ENCODE measurements at places on chromosomes 11 and 22.
A peak's percentile ranks its signal among the peaks of the same experiment; 100 is the strongest.

- no peak for DNase-seq
These were observed 986.5 kb downstream of the TBC1D22A start for GRCh38 chr22:47748957-47749356.

DNA sequence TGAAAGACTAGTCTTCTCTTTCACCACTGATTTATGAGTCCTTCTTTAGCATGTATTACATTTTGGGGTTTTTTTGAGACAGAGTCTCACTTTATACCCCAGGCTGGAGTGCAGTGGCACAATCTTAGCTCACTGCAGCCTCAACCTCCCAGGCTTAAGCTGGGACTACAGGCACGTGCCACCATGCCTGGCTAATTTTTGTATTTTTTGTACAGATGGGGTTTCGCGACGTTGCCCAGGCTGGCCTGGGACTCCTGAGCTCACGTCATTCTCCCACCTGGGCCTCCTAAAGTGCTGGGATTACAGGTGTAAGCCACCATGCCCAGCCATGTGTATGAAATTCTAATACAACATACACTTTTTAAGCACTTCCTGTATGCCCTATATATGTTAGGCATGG is 26.3 kb upstream of the CXCR5 start:
- DNase-seq, result no peak

GRCh38 chr22:28920757-28921584 is 37.6 kb downstream of the ZNRF3 start:
- DNase-seq, result peak; percentile 48

- peak; percentile 25 for DNase-seq
These were observed 62.7 kb downstream of the PAK1 start for GRCh38 chr11:77411137-77411707.

DNA sequence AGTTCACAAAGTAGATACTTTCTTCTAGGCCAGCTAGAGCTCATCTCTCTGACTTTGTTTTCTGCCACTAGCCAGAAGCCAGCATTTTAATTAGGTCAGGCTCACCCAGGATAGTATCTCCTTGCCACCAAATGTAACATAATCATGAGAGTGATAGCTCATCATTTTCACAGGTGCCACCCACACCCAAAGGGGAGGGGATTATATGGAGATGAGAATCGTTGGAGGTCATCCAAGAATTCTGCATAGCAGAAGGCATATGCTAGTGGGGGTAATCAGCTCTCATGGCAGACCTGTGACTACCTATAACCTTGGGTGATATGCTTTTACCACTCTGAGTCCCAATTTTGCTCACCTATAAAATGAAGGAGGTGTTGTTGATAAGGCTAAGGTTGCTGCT is 523.0 kb downstream of the METTL15 start:
- DNase-seq, result no peak

GRCh38 chr11:76708972-76709660 is 38.6 kb upstream of the LRRC32 start:
- no peak for DNase-seq

DNA sequence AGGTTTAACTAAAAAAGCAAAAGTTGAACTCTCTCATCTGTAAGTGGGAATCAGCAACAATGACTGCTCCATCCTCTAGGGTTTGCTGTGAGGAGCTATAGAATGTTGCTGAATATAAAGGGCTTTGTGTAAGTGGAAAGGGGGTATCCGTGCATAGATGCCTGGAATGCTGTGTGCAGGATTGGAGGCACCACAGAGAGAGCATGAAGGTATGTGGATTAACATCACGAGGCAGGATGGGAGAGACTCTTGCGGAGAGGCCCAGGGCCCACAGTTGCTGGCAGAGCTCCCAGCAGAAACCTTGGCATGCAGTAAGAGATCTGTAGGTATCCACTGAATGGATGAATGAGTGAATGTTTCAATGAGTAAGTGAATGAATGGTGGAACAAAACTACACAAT is 298.7 kb upstream of the DDI1 start:
- DNase-seq, result no peak

- no peak for DNase-seq
These were observed 92.9 kb downstream of the MORC2 start for GRCh38 chr22:30875481-30876215.

DNA sequence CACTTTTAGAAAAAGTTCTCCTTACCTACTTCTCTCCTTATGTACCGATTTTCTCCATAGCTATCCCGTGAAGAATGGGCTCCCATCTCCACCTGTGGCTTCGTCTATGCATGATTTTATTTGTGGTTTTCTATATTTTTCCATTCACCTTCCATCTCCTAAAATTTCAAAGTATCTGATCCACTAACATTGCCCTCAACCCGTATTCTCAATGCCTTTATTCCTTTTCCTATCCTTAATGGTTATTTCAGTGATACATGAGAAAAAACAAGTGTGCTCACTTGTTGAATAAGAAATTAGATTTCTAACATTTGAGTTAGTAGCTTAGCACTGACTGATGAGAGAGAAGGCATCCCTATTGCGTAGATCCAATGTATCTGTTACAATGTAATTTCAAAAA is 16.9 kb downstream of the CYP2R1 start:
- DNase-seq, result no peak

DNA sequence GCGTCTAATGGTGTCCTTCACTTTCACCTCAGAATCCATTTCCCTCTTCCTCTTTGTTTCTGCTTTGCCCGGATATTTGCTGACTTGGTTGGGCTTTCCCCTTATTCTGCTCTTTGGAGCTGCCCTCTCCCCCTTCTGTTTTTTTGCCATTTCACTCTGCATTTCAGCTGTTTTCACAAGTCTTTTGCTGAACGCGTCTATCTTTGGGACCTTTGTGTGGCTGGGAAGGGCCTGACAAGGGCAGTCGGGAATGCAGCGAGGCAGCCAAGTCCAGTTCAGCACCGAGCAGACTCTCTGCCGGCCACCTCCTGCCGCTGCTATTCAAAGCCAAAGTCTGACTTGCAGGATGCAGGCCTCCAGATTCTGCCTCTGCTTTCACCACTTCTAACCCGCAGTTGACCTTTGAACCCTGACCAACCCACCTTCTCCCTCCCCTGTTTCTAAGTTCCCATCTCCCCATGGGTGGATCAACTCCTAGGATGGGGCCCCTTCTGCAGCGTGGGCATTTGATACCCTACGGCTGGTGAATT is 38.2 kb downstream of the FEZ1 start:
- DNase-seq, result no peak
